ENCODE measurements at places on chromosomes 4 and X.

DNA sequence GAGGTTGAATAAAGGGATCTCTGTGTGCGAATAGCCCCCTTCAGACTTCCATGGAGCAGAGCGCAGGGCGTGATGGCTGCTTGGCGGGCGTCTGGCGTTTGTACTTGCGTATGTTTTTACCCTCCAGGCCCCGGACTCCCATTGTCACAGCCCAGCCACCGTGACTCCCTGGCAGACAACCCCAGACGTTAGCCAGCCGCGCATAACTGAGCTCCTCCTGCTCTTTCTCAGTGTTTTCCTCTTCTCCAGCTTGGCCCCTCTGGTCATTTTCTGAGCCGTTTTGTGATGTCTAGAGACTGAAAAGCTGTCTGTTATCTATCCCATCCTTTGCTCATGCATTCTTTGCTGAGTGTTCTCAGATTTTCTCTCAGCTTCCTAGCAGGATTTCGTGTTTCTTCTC lies 54.3 kb downstream of the IGFBP7 start:
- DNase-seq = no peak

GRCh38 chrX:14554131-14554715 lies 24.9 kb downstream of the GLRA2 start:
- no peak for DNase-seq

DNA sequence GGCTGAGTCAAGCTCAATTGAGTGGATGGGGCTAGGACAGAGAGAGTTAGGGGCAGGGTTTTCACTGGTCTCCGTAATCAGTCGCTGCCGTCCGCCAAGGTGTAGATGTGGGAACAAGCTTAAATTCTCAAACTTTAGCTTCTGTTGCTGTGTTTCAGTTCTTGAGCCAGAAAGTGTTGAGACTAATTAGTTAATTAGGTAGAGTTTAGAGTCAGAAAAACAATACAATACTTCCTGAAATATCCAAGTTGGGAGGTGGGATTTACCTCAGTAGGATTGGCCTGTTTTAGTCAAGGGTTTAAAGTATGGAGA lies 1.1 kb upstream of the UBE2D3 start:
- no peak for DNase-seq

DNA sequence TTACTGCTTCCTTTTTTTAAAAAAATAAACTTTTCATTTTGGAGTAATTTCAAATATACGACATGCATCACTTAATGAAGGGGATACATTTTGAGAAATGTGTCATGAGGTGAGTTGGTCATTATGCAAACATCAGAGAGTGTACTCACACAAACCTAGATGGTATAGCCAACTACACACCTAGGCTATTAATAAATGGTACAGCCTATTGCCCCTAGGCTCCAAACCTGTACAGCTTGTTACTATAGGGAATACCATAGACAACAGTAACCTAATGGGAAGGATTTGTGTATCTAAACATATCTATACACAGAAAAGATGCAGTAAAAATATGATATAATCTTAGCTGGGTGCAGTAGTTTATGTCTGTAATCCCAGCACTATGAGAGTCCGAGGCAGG lies 29.1 kb downstream of the SETD7 start:
- no peak for DNase-seq

All from breast epithelium (tissue), 4 donors.